MM.1S (cell line): ENCODE measurements at places on chromosomes 5 and 9.

- no peaks in the 10 kb centered on the region for H3K27me3 ChIP-seq
- H3K4me3 ChIP-seq, result no peak overlapping the region
- H3K4me1 ChIP-seq, result no peaks in the 10 kb centered on the region
- no peak for DNase-seq
- H3K36me3 ChIP-seq, result no peaks in the 10 kb centered on the region
These were observed 167.4 kb upstream of the KIF2A start for GRCh38 chr5:62138607-62139006.

GRCh38 chr5:107436201-107436600, 234.5 kb downstream of the EFNA5 start:
- no peaks in the 10 kb centered on the region for H3K36me3 ChIP-seq
- H3K4me3 ChIP-seq, result no peak overlapping the region
- no peak overlapping the region for H3K27ac ChIP-seq
- no peak for DNase-seq
- no peaks in the 10 kb centered on the region for H3K4me1 ChIP-seq

DNA sequence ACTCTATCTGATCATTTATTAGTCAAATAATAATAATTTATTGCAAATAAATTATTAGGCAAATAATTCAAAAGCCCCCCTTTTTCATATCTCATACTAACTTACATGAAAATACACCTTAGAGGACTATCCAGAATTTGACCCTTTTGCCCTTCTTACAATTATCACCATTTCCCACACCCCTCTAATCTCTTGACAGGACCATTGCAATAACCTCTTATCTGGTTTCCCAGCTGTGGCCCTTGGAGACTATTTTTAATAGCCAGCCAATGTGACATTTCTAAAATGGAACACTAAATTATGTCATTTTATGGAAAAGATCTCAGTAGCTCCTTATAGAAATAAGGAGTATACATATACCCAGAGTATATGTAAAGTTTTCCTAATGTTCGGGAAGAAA, 588.4 kb upstream of the COX7C start:
- no peaks in the 10 kb centered on the region for H3K36me3 ChIP-seq
- H3K27ac ChIP-seq, result no peak overlapping the region
- no peak overlapping the region for H3K4me3 ChIP-seq
- DNase-seq, result no peak

- no peaks in the 10 kb centered on the region for H3K36me3 ChIP-seq
- no peak for DNase-seq
- no peak overlapping the region for H3K27ac ChIP-seq
- no peaks in the 10 kb centered on the region for H3K4me1 ChIP-seq
These were observed 199.3 kb upstream of the CD180 start for GRCh38 chr5:67395790-67396418.

GRCh38 chr5:160614136-160614535, 192.5 kb downstream of the PTTG1 start:
- no peaks in the 10 kb centered on the region for H3K36me3 ChIP-seq
- no peaks in the 10 kb centered on the region for H3K27me3 ChIP-seq
- no peaks in the 10 kb centered on the region for H3K4me1 ChIP-seq
- DNase-seq, result no peak
- no peak overlapping the region for H3K4me3 ChIP-seq
